Choroid plexus epithelial cell (primary cell): ENCODE measurements at places on chromosomes 2 and 18.
A peak's percentile ranks its signal among the peaks of the same experiment; 100 is the strongest.

DNA sequence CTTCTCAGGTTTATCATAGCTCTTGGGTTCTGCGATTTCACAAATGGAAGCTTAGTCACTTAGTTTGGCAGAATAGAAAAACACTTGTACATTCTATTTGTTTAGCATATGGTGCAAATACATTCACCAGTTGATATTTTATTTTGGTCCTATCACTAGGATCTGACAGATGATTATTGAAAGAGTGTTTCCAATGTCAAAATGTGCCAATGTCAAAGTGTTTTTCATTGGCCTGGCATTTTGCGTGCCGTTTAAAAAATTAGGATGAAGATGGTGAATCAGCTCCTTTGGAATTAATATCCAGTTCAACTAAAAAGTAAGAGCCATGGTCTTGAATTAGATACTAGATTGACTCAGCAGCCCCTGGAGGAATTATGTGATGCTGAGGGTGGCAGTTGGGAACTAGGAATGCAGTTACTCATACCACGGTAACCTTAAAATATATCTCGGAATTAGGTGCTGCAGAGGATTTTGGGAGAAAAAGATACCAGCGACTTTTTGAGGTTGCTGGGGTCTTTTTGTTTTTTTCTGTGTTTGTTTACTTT, 87.0 kb downstream of the SPHKAP start:
- no peak for DNase-seq

- DNase-seq = no peak
These were observed 688 bp upstream of the ARHGAP28 start for GRCh38 chr18:6728809-6729246.

- no peak for DNase-seq
These were observed 189.9 kb upstream of the NDUFV2 start for GRCh38 chr18:8912348-8913326.

DNA sequence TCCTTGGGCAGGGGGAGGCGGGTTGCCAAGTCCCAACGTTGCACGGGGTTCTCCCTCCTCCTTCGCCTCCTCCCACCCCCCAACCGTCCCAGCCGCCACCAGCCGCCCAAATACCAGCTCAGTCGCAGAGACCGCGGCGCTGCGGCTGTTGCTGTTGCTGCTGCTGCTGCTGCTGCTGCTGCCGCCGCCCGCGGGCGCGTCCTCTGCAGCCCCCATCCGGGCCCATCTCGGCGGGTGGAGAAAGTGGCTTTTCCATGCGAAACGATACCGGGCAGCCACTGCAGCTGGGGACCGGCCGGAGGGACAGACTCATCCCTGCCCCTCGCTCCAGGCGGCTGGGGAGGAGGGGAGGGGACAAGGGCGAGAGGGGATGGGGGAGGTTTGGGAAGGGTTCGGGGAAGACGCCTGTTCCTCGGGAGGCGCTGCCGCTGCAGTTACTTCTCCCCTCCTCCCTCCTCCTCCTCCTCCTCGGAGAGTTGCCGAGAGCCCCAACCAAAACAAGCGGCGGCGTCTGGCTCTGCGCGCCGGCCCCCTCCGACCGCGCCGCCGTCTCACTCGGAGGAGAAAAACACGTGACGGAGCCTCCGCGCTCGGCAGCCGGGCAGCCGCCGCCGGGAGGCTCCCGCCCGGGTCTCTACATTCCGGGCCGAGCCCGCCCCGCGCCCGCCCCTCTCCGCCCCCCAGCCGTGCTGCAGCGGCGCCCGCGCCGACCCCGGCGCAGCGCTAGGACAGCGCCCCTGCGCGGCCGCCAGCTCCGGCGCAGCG, at the start of gene IRS1:
Gene IRS1, minus strand, starts transcription at position 610 of the 765 bp plus-strand sequence. CDS start 1,082 bp downstream, outside the sequence.
- DNase-seq = peak; percentile 91

- DNase-seq = no peak
These were observed 55.1 kb upstream of the ACSL3 start for GRCh38 chr2:222805591-222806304.

GRCh38 chr2:141692829-141693228, 438.0 kb downstream of the LRP1B start:
- DNase-seq = no peak

- DNase-seq = no peak
These were observed 52.6 kb upstream of the GALR1 start for GRCh38 chr18:77197073-77197472.

DNA sequence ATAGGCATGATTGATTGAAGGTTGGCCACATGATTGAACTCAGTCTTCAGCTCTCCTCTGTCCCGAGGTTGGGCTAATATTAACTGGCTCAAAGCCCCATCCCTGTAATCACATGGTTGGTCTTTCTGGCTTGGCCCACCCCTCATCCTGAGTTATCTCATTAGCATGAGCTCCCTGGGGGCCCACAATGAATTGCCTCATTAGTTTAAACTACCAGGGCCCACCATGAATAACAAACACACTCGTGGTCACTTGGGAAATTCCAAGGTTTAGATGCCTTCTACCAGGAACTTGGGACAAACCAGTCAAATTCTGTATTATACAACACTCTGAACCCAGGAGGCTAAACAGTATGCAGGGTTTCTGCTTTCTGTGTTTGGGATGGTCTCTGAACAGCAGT, 121.7 kb upstream of the B3GNT2 start:
- peak; percentile 8 for DNase-seq

DNA sequence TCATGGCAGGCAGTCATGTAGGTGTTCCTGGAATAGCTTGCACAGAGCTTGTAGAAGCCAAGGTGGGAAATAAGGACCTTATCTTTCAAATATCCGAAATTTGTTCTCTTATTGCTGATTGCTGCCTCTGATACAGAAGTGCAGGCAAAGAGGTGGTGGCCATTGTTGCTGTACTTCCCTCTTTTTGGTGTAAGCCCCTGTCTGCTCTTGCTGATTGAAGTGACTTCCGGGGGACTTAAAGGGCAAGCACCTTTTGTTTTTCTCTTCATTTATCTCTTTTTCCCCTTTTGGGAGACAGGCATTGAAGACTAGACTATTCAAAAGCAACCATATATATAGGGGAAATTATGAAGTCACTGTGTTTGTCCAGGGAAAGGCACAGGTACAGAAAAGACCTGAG, 131.6 kb upstream of the OTX1 start:
- no peak for DNase-seq

DNA sequence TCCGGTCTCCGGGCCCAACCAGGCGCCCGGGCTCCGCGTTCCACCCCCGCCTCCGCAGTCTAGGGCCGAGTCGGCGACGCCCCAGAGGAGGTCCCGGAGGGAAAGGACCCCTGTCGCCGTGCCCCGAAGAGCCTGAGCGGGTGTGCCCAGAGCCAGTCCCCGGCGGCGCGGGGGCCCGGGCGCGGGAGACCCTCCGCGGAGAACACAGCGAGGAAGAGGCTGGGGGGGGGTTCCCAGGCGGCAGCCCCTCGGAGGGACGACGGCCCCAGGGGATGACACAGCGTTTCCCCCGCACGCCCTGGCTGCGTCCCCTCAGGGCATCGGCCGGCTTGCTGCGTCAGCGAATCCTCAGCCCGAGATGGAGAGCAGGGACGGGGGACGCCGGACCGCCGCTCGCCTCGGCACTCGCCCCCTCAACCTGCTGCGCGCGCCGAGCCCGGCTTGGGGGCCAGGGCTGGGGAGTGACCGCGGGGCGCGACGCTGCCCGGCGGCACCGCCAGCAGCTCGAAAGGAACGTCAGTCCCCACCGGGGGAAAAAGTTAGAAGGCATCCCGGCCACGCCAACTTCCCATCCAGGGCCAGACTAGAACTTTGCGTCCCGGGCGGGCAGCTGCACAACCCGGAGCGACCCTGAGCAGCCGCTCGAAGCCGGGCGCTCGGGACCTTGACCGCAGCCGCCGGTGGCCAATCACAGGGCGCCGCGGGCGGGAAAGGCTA, 711 bp downstream of the SFXN5 start:
- no peak for DNase-seq

- no peak for DNase-seq
These were observed 97.4 kb upstream of the UPP2 start for GRCh38 chr2:158004126-158004764.

DNA sequence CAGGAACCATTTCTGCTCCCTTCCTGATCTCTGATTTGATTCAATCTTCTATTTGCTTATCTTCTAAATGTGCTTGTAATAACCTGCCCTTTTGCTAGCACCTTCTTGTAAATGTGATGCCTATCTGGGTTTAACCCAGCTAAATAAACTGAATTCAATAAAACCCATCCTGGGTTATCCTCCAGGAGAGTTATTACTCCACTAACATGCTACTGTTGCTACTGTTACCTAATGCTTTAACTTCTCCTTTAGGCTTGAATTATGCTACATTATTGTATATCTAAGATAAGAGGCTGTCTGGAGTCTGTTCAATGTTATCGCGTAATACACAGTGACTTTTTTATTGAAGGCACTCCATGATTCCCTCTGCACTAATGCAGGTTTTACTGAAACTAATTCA, 206.5 kb upstream of the CTAGE1 start:
- no peak for DNase-seq

DNA sequence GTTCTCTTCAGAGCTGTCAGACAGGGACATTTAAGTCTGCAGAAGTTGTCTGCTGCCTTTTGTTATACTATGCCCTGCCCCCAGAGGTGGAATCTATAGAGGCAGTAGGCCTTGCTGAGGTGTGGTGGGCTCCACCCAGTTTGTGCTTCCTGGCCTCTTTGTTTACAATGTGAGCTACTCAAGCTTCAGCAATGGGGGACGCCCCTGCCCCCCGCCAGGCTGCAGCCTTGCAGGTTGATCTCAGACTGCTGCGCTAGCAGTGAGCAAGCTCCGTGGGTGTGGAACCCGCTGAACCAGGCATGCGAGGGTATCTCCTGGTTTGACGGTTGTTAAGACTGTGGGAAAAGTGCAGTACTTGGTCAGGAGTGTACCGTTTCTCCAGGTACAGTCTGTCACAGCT, 24.0 kb upstream of the PAIP2B start:
- no peak for DNase-seq

GRCh38 chr18:44437603-44438002, 243.1 kb upstream of the SETBP1 start:
- DNase-seq = no peak

DNA sequence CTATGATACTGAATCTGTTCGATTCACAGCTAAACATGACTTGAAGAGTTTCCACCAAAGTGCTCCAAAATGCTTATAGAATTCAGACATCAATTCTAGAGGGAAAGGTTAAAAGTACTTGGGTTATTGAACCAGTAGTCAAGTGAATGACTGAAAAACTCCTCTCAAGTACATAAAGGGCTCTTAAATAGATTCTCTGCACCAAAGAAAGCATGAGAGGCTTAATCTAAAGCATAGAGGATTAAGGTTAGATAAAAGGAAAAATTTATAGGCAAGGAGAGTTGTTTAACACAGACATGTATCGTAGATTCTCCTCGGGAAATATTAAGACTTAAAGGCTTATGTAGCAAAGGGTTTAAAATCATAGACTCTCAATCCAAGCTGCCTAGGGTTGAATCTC, 701.4 kb downstream of the ERBB4 start:
- no peak for DNase-seq

- peak; percentile 90 for DNase-seq
These were observed 317.1 kb upstream of the SPRED2 start for GRCh38 chr2:65749545-65749944.

- DNase-seq = peak; percentile 41
These were observed 62.9 kb downstream of the COBLL1 start for GRCh38 chr2:164778723-164779122.

DNA sequence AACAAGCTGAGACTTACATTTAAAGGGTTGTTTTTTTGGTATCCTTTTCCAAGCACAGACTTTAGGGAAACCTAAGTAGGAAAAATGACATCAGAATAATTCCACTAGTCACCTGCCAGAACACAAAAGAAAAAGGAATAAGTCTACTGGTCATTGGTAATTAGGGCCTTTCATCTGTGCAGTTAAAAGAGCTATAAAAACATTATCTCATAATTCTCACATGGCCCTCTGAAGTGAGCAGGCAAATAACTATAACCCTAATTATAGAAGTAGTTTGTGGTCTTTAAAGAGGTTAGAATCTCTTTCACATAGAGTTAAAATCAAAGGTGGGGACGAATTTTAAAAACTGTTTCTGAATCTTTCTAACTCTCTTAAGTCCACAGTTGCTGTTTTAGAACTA, 111.1 kb upstream of the B3GNT2 start:
- DNase-seq = no peak

GRCh38 chr18:73079920-73080319, 212.1 kb upstream of the NETO1 start:
- no peak for DNase-seq

GRCh38 chr2:37080689-37081088, 3.5 kb downstream of the HEATR5B start:
- DNase-seq = no peak

DNA sequence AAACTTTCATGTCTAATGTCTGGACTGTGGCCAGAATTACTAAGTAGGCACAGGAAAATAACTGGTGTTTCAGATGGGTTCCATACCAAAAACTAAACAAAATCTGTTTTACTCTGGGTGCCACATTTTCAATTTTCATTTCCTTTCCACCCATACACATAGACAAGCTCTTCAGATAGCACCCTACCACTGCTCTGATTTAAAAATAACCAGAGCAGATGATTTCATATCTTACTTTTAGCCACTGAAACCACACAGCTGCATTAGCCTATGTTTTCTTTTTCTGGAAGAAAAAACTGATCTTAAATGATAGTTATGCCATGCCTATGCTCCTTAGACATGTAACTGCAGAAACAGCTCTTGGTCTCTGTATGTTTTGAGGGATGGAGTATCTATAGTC, 647.6 kb downstream of the CPS1 start:
- no peak for DNase-seq

GRCh38 chr2:205908212-205909183, 177.5 kb downstream of the INO80D start:
- DNase-seq = no peak

DNA sequence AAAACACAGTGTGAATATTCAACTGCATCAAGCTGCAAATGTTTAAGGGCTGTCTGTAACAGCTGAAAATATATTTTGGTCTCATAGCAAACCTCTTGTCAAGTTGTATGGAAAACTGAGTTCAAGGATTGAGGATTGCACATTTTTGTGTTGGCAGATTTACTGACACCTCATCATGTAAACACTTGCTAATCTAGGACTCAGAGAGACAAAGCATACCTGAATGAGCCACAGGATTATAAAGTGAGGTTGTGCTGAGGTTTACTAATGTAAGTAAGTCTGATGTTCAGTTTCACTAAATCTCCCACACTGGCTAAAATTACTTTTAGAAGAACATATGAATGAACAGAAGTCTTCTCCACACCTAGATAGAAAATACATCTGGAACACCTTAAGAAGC, 1993.1 kb upstream of the CELF4 start:
- peak; percentile 2 for DNase-seq

GRCh38 chr18:24267878-24268277, 129.0 kb downstream of the CABYR start:
- DNase-seq = no peak

DNA sequence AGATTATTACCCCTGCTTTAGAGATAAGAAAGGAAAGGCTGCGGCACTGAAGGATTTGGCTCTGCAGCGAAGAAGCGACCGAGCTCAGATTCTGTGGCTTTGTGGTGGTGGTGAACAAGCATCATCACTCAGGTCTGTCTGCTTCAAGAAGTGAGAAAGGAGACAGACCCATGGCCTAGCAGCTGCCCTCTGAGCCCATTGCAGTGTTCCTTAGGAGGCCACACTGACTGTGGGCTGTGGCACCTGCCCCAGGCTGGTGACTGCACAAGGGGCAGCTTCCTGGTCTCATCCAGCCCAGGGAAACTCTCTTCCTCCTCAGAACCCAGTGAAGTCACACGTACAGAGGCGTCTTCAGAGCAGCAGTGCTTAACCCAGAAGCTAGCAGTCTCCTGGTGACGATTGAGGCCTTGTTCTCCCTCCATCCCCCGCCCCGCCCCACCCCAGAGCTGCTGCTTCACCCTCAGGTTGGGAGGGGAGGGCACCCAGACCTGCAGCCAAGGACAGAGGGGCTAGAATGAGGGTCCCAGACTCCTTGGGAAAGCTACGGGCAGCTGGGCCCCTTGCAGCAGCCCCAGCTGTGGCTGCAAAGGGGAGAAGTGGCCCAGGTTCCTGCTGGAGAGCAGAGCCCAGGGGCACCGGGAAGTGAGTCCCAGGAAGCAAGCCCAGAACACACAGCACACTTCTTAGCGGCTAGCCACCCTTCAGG, 22.2 kb downstream of the BIN1 start:
- no peak for DNase-seq
